ENCODE measurements at places on chromosomes 2 and 18. TPM values are rescaled to one million over a fixed set of nuclear protein-coding genes. Genes with fewer than 3 reads are reported as not detected.

BCS1L gene
- 35.3 TPM for total RNA-seq

LAMA1 gene
- total RNA-seq: 0.27 TPM

EVX2 gene
- total RNA-seq: not detected

- DNase-seq: no peak
Measured at GRCh38 chr2:41657226-41657625, 390.6 kb upstream of the PKDCC start.

- no peak for DNase-seq
Measured at GRCh38 chr2:12060886-12061285, 314.5 kb downstream of the LPIN1 start.

DNA sequence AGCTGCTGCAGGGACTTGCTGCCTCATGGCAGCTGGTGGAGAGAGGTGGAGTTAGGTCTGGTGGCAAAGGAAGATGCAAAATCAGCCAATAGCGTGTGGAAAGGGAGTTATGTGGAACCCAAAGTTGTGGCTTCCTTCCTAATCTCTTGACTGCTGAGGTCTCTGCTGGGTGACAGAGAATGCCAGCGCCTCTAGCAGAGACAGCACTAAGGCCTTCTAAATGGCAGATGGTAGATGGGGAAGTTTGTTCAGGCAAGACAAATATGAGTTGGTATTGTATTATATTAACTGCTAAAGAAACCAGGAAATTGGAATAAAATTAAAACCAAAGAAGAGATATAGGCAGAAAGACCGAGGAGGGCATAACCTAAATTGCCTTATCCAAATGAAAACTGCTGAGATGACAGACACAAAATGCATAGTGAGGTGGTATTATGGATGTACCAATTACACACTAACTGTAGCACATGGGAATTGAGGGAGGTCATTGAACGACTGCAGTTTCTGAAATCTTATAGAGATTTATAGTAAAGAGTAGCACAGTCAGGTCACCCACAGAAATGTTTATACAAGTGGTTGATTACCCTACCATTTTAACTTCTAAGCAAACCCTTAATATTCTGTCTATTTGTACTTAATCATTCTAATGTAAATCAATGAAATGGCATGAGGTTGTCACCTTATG is 246.6 kb upstream of the SESTD1 start:
- no peak for DNase-seq

Measured in left cardiac atrium (tissue), 4 donors.